CD8-positive, alpha-beta memory T cell (primary cell): ENCODE measurements at places on chromosomes 12 and 14. TPM values are rescaled to one million over a fixed set of nuclear protein-coding genes. Genes with fewer than 3 reads are reported as not detected.
A peak's percentile ranks its signal among the peaks of the same experiment; 100 is the strongest.

DNA sequence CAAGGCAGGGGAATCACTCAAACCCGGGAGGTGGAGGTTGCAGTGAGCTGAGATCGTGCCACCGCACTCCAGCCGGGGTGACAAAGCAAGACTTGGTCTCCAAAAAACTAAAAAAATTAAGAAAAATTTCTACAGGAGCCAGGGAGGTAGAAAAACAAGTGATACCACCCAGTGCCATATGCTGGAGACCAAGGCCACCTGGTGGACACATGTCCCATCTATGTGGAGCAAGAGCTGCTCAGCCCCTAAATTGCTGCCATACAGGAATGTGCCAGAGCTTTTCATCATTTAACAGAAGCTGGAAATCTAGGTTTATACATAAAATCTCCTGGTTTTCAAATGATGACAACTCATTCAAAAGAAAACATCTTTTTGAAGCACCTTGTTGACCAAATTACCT is 61.4 kb upstream of the ELK3 start:
- no peaks in the 10 kb centered on the region for H3K27me3 ChIP-seq
- no peak overlapping the region for H3K27ac ChIP-seq
- no peaks in the 10 kb centered on the region for H3K36me3 ChIP-seq
- no peaks in the 10 kb centered on the region for H3K4me1 ChIP-seq
- no peak overlapping the region for H3K4me3 ChIP-seq

GRCh38 chr14:63544591-63545299 is 1.6 kb upstream of the PPP2R5E start:
- H3K27ac ChIP-seq: peak overlapping the region; percentile 92
- DNase-seq: no peak
- H3K4me1 ChIP-seq: peaks cover 26% of the 10 kb centered on the region
- no peaks in the 10 kb centered on the region for H3K27me3 ChIP-seq
- no peak overlapping the region for H3K4me3 ChIP-seq
- no peaks in the 10 kb centered on the region for H3K36me3 ChIP-seq

NANOG gene
- not detected for polyA plus RNA-seq

ZNF891 gene
- 0.69 TPM for polyA plus RNA-seq

- H3K36me3 ChIP-seq: no peaks in the 10 kb centered on the region
- H3K27me3 ChIP-seq: no peaks in the 10 kb centered on the region
- DNase-seq: no peak
These were observed 36.0 kb downstream of the NINJ2 start for GRCh38 chr12:627285-627684.

DNA sequence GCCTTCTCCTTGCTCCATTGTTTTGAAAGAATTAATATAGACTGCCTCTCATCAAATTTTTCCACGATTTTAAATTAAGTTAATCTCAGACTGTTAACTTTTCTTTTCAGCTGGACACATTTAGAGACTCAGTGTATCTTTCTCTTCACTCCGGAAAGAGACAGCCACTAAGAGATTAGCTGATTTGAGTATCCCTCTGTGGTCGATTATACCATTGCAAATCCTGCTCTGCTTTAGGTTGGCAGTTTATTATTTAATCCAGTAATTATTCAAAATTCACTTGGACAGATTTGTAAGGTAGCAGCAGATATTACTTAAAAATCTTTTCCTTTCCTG is 588 bp upstream of the TWF1 start:
- peaks cover 35% of the 10 kb centered on the region for H3K4me1 ChIP-seq
- H3K27me3 ChIP-seq: no peaks in the 10 kb centered on the region
- H3K4me3 ChIP-seq: peak overlapping the region; percentile 88
- peaks cover 6% of the 10 kb centered on the region for H3K36me3 ChIP-seq
- DNase-seq: no peak

- H3K36me3 ChIP-seq: no peaks in the 10 kb centered on the region
- H3K4me1 ChIP-seq: peaks cover 19% of the 10 kb centered on the region
- no peak for DNase-seq
These were observed 27.7 kb downstream of the ARHGAP5 start for GRCh38 chr14:32104803-32105202.

- H3K27me3 ChIP-seq: no peaks in the 10 kb centered on the region
- H3K4me1 ChIP-seq: peaks cover 15% of the 10 kb centered on the region
- no peak overlapping the region for H3K4me3 ChIP-seq
- H3K36me3 ChIP-seq: peaks cover 28% of the 10 kb centered on the region
- no peak for DNase-seq
- no peak overlapping the region for H3K27ac ChIP-seq
These were observed 1.4 kb downstream of the THTPA start for GRCh38 chr14:23557521-23557920.

DNA sequence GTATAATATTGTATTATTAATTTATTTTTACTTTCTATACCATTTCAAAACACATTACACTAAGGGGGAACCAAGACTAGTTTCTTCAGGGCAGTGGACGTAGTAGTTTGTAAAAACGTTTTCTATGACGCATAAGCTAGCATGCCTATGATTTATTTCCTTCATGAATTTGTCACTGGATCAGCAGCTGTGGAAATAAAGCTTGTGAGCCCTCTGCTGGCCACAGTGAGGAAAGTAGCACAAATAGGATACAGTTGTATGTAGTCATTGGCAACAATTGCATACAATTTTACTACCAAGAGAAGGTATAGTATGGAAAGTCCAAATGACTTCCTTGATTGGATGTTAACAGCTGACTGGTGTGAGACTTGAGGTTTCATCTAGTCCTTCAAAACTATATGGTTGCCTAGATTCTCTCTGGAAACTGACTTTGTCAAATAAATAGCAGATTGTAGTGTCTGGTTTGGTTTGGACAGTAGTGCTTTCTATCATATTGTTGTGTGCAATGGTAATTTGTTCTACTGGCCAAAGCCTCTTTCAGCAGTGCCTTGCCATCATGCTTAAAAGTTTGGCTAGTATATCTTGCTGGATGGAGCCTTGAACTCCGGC is 24.3 kb upstream of the PLEKHD1 start:
- H3K4me1 ChIP-seq: no peaks in the 10 kb centered on the region
- peak; percentile 56 for DNase-seq
- H3K4me3 ChIP-seq: no peak overlapping the region
- no peaks in the 10 kb centered on the region for H3K27me3 ChIP-seq

DNA sequence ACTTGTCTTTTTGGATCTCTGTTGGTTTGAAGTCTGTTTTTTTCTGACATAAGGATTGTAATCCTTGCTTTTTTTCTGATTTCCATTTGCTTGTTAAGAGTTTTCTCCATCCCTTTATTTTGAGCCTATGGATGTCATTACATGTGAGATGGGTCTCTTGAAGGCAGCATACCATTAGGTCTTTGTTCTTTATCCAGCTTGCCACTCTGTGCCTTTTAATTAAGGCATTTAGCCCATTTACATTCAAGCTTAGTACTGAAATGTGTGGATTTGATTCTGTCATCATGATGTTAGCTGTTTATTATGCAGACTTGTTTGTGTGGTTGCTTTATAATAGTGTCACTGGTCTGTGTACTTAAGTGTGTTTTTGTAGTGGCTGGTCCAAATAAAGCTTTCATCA is 100.0 kb downstream of the CCDC91 start:
- no peak overlapping the region for H3K27ac ChIP-seq
- no peaks in the 10 kb centered on the region for H3K27me3 ChIP-seq
- H3K4me3 ChIP-seq: no peak overlapping the region
- no peaks in the 10 kb centered on the region for H3K36me3 ChIP-seq

ACOT6 gene
- polyA plus RNA-seq: not detected

DNA sequence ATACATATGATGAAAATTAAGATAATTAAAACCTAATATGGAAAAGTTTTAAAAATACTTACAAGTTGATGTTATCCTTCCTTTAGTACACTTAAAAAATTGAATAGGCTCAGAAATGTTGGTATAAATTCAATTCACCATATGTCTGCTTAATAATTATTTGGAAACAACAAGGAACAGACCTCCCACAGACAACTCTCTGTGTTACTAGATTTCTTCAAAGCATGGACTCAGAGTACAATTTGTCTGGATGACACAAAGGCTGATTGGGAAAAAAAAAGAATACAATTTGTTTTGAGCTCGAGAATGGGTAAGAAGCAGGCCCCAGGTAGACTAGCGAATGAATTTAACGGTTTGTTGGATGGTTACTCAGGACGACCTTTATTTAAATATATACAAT is 48.9 kb upstream of the BTG1 start:
- H3K36me3 ChIP-seq: no peaks in the 10 kb centered on the region
- H3K27me3 ChIP-seq: no peaks in the 10 kb centered on the region
- no peak for DNase-seq
- H3K4me3 ChIP-seq: no peak overlapping the region
- no peak overlapping the region for H3K27ac ChIP-seq
- H3K4me1 ChIP-seq: no peaks in the 10 kb centered on the region

DNA sequence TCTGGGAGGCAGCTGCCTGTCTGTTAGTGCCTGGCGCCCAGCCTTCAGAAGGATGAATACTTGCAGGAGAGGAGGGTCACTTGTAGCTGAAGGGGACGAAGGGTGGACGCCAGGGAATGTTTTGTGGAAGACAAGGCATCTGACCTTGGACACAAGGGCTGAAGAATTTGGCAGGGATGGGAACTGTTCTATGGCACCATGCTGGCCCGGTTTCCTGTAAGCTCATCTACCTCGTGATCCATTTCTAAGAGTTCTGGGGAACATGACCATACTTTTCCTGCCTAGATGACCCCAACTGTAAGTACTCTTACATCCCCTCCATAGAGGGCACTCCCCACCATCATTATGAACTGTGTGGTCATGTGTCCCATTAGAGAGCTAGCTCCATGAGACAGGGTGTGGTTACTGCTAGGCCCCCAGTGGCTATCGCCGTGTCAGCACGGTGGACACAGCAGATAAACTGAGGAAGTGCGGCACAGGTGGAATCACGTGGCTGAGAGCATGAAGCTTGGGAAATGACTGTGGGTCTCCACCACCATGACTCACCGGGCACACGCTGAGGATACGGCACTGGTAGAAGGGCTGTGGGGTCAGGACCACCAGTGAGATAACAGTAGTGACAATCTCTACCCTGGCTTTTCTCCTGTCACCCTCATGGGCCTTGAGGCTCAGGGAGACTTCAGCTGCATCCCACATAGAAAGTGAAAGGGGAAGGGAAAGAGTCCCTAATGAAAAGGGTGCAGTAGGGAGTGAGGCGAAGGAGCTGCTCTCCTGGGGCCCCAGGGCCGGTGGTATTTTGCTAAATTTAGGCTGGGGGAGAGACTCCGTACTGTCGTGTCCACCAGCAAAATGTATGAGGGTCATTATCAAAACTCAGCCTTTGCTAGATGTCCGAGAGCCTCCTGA is 252.6 kb downstream of the FOXN3 start:
- no peaks in the 10 kb centered on the region for H3K27me3 ChIP-seq
- no peak for DNase-seq
- peaks cover 8% of the 10 kb centered on the region for H3K36me3 ChIP-seq
- H3K4me1 ChIP-seq: no peaks in the 10 kb centered on the region
- no peak overlapping the region for H3K4me3 ChIP-seq

BCL2L14 gene
- polyA plus RNA-seq: not detected

DNA sequence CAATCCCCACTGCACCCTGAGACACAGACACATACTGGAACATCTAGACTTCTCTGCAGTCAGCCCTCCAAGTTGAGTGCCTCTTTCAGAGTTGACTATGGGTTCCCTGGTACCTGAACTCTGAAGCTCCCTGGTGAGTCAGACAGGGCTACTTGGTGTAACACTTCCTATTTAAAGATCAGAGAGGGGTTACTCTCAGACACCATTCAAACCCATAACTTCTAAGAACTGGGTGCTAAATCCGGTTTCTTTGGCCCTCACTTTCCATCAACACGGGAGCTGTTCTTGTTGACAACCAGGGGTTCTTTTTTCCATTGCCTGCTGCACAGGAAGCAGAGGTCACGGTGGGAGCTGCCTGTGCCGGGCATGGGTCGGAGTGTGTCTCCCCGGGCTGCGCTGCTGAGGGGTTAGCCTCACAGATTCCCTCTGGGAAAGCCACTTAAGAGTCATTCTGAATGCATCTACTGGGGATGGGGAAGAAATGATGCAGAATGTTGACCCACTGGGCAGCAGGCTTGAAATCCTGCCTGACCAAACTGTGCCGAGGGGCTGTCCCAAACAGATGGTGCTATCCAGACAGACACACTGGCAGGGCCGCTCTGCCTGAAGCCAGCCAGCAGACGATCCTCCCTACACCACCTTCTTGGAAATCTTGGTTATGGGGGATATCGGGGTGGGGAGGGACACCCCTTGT is 74.1 kb downstream of the PITPNM2 start:
- H3K4me3 ChIP-seq: peak overlapping the region; percentile 46
- no peaks in the 10 kb centered on the region for H3K27me3 ChIP-seq
- peaks cover 55% of the 10 kb centered on the region for H3K4me1 ChIP-seq
